Activated naive CD8-positive, alpha-beta T cell treated with anti-CD3 and anti-CD28 coated beads for 36 hours (primary cell): ENCODE measurements at places on chromosomes 6 and 20. TPM values are rescaled to one million over a fixed set of nuclear protein-coding genes. Genes with fewer than 3 reads are reported as not detected.
A peak's percentile ranks its signal among the peaks of the same experiment; 100 is the strongest.

DNA sequence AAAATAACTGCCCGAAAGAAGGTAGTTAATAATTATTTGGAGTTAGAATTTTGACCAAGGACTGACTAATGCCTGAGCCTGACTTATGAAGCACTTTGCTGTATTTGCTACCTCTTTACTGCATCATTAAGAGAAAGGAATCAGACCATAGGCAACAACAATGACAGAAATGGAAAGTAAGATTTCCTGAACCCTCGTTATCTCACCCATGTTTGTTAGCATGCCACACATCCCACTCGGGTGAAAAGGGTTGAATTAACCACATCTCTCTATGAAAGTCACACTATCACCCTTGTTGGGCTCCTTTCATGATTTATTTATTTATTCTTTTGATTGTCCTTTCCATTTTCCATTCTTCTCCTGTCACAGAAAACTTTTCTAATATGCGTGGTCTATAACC, 59.6 kb downstream of the OLIG3 start:
- no peak overlapping the region for H3K4me3 ChIP-seq
- H3K4me1 ChIP-seq: no peaks in the 10 kb centered on the region
- H3K27me3 ChIP-seq: no peaks in the 10 kb centered on the region

DNA sequence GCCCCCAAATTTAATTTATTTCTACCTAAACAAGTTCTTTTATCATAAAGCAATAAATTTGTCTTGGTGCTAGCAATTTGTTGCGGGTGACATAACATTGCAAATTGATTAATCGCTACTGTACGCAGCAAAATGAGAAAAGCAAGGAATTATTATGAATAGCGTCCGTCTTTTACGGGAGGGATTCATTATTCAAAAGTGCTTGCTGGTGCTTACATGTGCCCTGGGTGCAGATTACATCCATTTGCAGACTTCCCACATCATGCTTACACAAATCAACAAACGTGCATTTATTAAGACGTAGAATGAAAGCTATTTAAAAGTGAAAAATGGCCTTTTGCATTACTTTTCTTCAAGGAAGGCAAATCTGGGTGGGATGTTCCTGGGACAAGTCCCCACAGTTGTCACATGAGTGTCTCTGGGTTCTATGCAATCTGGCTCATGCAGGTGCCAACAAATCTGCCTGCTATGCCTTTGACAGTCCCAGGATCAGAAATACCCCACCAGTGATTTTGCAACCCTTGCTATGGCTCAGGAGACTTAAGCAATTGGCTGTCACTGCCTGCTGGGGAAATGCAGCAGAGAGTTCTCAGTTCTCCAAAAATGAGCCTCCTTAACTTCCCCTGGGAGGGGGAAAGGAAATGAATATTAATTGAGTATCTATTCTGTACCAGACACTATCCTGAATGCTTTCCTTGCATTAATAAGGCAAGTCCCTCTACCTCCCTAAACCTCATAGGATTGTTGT, 30.1 kb upstream of the MAFB start:
- no peak for DNase-seq
- H3K36me3 ChIP-seq: no peaks in the 10 kb centered on the region
- H3K27ac ChIP-seq: no peak overlapping the region

- H3K4me3 ChIP-seq: no peak overlapping the region
- peaks cover 26% of the 10 kb centered on the region for H3K4me1 ChIP-seq
- H3K27me3 ChIP-seq: no peaks in the 10 kb centered on the region
Observed at GRCh38 chr6:36506611-36507010, 40.7 kb downstream of the STK38 start.

DNA sequence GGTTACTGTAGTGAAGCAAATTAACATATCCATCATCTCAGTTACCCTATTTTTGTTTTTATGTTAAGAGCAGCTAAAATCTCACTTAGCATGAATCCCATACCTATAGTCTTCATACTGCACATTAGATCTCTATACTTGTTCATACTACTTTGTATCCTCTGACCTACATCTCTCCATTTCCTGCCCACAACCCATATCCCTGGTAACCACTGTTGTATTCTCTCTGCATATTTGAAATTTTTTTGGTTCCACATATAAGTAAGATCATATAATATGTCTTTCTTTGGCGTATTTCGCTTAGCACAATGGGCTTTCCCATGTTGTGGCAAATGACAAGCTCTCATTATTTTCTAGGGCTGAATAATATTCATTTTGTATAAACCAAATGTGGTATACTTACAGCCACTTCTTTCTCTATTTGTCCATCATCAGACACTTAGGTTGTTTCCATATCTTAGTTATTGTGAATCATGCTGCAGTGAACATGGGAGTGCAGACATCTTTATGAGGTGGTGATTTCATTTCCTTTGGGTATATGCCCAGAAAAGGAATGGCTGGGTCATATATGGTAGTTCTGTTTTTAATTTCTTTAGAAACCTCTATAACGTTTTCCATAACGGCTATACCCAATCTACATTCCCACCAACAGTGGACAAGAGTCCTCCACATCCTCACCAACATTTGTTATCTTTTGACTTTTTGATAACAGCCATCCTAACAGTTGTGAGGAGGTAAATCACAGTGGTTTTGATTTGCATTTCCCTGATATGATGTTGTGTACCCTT, 39.8 kb downstream of the BACH2 start:
- peak overlapping the region; percentile 99 for H3K27ac ChIP-seq
- H3K27me3 ChIP-seq: no peaks in the 10 kb centered on the region
- peaks cover 87% of the 10 kb centered on the region for H3K36me3 ChIP-seq
- peak overlapping the region; percentile 38 for H3K4me3 ChIP-seq
- peaks cover 93% of the 10 kb centered on the region for H3K4me1 ChIP-seq
- no peak for DNase-seq

GRCh38 chr6:84623956-84624680, 140.3 kb downstream of the TBX18 start:
- no peaks in the 10 kb centered on the region for H3K4me1 ChIP-seq
- H3K27ac ChIP-seq: no peak overlapping the region
- no peak overlapping the region for H3K4me3 ChIP-seq
- no peaks in the 10 kb centered on the region for H3K36me3 ChIP-seq

DNA sequence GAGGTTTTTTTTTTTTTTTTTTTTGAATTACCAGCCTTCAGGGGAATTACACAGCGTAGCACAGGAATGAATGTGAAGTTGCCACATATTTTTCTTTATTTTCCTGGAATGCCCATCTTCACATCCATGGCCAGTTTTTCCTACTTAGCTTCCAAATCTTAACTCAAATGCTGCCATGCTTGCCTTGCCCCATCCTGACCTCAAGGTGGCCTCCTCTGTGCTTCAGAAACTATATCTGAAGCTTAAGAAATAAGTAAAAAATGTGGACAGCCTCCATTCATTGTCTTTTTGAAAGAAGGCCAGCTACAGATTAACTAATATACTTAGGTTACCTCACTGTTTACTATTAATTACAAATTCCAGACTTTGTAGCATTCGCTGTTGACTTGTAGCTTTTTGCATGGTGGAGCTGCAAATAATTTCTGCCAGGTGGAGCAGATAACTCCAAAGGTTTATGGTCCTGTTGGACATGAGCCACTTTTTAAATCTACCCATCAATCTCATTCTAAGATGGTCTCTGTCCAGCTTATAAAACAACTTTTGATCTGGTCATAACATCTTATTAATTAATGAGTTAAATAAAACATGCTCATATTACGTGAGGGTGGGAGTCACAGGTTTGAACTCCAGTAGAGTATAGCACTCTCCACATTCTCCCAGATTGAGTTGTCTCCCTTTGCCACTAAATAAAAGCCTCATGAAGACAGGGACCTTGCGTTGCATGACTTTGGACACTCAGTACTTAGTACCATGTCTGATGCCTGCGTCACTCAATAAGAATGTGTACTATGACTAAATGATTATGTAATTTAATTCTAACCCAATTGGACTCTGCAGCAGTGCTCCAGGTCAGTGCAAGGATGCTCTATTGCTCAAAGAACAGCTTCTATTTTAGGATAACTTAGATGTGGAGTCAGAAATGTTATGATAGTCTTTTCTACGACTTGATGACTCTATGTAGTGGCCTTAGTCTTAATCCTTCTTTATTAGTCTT, 678.6 kb upstream of the CITED2 start:
- no peak overlapping the region for H3K27ac ChIP-seq
- H3K27me3 ChIP-seq: peaks cover 9% of the 10 kb centered on the region
- H3K36me3 ChIP-seq: no peaks in the 10 kb centered on the region
- DNase-seq: no peak

DNA sequence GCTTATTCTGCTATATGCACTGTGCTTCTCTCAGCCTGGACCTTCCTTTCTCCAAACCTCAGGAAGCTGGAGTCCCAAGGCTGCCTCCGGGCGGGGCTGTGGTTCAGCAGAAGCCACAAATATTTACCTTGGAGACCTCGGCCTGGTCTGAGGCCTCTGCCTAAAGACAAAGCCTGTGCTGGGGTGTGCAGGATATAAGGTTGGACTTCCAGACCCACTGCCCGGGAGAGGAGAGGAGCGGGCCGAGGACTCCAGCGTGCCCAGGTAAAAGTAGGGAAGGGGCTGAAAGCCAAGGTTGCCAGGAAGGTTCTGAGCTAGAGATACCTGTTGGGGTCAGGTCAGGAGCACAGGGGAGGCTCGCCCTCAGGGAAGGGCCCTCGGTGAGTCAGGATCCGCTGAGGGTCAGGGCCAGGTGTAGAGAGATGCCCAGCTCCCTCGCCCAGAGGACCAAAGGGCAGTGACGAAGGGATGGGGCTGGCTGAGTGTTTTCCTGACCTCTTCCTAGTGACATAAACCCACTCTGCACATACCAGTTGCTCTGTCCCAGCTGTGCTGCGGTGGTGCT, at the start of gene BPIFB1:
Gene BPIFB1 (plus strand): TSS at position 224 of the 565 bp plus-strand sequence. CDS start 2,860 bp downstream, outside the sequence.
- H3K36me3 ChIP-seq: no peaks in the 10 kb centered on the region
- H3K27ac ChIP-seq: no peak within 1 kb of the TSS

GRCh38 chr20:4025679-4026078, 10.3 kb upstream of the RNF24 start:
- H3K36me3 ChIP-seq: no peaks in the 10 kb centered on the region
- H3K4me3 ChIP-seq: no peak overlapping the region
- peaks cover 3% of the 10 kb centered on the region for H3K27me3 ChIP-seq
- H3K4me1 ChIP-seq: no peaks in the 10 kb centered on the region
- no peak overlapping the region for H3K27ac ChIP-seq

DNA sequence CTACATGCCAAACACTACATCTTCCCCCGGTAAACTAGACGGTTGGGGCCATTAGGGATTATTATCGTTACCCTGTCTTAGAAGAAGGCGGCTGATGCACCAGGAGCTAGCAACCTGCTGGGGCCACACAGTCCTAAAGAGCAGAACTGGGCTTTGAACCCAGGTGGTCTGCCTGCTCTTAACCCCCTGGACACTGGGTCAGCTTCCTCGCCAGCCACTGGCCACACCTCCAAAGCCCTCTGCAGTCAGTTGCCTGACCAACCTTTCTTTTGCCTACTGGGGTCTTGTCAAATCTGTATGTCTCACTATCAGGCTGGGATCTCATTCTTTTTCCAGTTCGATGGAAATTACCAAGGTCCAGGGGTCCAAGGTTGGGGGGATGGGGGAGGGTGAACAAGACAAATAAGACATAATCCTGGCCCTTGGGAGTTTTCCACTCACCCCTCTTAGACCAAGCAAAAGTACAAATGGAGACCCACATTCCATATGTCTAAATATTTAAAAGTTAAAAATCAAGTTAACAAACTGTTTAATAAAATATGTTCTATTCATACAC, 34.0 kb upstream of the FOXP4 start:
- no peaks in the 10 kb centered on the region for H3K36me3 ChIP-seq
- H3K4me1 ChIP-seq: no peaks in the 10 kb centered on the region
- H3K4me3 ChIP-seq: no peak overlapping the region
- H3K27ac ChIP-seq: no peak overlapping the region

DNA sequence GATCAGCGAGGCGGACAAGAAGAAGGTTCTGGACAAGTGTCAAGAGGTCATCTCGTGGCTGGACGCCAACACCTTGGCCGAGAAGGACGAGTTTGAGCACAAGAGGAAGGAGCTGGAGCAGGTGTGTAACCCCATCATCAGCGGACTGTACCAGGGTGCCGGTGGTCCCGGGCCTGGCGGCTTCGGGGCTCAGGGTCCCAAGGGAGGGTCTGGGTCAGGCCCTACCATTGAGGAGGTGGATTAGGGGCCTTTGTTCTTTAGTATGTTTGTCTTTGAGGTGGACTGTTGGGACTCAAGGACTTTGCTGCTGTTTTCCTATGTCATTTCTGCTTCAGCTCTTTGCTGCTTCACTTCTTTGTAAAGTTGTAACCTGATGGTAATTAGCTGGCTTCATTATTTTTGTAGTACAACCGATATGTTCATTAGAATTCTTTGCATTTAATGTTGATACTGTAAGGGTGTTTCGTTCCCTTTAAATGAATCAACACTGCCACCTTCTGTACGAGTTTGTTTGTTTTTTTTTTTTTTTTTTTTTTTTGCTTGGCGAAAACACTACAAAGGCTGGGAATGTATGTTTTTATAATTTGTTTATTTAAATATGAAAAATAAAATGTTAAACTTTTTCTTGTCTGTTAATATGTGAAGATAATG, 2.2 kb downstream of the HSPA1B start:
- H3K4me3 ChIP-seq: peak overlapping the region; percentile 90
- H3K27me3 ChIP-seq: peaks cover 20% of the 10 kb centered on the region
- peaks cover 7% of the 10 kb centered on the region for H3K36me3 ChIP-seq
- H3K4me1 ChIP-seq: peaks cover 30% of the 10 kb centered on the region

DNA sequence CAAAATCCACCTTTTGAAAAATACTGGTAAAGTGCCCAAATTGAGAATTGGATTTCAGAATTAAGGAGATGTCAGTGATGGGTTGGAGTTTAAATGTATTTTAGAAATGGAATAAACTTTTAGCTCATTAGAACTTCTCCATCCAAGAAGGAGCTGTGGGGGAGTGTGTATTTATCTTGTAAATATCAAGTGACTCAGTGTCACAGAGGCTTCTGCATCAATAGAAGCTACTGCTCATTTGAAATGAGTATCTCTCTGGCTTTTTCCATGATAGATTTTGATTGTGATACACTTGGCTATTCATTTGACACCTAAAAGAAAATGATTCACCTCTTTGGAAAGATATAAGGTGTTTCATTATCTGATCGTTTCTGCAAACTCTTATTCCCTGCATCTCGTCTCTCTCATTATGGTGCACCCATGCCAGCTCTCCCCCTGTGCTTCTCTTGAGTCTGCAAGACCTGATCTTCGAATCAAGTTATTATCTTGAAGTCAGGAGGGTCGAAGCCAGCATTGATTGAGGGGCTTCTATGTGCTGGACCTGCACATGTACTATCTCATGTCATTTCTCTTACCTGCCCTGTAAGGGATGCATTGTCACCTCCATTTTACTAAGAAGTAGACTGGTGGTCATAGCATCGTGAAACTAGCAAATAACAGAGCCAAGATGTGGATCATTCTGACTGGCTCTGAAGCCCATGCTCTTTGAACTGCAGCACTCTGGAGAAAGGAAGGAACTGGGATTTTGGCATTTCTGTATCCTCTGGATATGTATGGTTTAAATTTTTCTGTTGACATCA, 30.1 kb downstream of the VAPB start:
- DNase-seq: no peak
- no peaks in the 10 kb centered on the region for H3K27me3 ChIP-seq
- peaks cover 25% of the 10 kb centered on the region for H3K4me1 ChIP-seq
- H3K4me3 ChIP-seq: no peak overlapping the region

The SAMD10 gene
- 16.7 TPM for total RNA-seq

The HSP90AB1 gene
- total RNA-seq: 2,498 TPM

The ARFGEF3 gene
- total RNA-seq: 1.6 TPM

The KIF3B gene
- 36.2 TPM for total RNA-seq

The TMC2 gene
- not detected for total RNA-seq

The CALHM5 gene
- total RNA-seq: not detected

The PPP1R14C gene
- 0.44 TPM for total RNA-seq

The RUNX2 gene
- 4.8 TPM for total RNA-seq
